ENCODE measurements at places on chromosomes 13 and 19.
A peak's percentile ranks its signal among the peaks of the same experiment; 100 is the strongest.

- no peak for DNase-seq
Measured at GRCh38 chr19:29796173-29796573, 15.6 kb upstream of the CCNE1 start.

- DNase-seq = peak; percentile 66
Measured at GRCh38 chr13:63206461-63206860, 1790.8 kb upstream of the PCDH20 start.

- no peak for DNase-seq
Measured at GRCh38 chr19:23286477-23286876, 36.3 kb upstream of the ZNF724 start.

DNA sequence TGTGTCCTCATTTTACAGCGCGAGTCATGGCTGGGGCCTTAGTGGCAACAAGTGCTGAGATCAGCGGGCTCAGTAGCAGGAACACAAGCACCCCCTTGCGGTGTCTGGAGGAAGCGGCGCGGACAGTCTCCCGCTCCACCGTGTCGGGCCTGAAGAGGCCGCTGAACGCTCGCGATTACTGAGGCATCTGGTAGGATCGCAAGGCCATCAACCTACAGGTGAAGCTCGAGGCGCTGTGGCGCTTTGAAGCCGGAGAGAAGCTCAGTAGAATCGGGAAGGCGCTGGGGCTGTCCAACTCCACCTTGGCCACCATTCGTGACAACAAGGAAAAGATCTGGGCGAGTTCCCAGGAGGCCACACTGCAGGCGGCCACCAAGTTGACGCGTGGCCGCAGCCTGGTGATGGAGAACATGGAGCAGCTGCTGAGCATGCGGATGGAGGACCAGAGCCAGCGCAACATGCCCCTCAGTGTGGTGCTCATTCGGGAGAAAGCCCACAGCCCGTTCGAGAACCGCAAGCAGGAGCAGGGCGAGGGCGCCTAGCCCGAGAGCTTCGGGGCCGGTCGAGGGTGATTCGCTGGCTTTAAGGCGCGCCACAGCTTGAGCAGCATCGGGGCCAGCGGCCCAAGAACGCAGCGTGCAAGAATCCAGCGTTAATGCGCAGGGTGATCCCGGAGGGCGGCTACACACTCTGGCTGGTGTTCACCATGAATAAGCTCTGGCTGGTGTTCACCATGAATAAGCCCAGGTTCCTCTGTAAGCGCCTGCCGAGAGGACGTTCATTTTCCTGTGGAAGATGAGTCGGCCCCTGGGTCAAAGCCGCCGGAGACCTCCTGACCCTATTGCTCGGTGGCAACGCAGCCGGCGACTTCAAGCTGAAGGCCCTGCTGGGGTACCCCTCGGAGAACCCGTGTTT is 8.3 kb upstream of the MZF1 start:
- peak; percentile 85 for DNase-seq

GRCh38 chr13:29125191-29125933 is 305.2 kb downstream of the MTUS2 start:
- DNase-seq = no peak

DNA sequence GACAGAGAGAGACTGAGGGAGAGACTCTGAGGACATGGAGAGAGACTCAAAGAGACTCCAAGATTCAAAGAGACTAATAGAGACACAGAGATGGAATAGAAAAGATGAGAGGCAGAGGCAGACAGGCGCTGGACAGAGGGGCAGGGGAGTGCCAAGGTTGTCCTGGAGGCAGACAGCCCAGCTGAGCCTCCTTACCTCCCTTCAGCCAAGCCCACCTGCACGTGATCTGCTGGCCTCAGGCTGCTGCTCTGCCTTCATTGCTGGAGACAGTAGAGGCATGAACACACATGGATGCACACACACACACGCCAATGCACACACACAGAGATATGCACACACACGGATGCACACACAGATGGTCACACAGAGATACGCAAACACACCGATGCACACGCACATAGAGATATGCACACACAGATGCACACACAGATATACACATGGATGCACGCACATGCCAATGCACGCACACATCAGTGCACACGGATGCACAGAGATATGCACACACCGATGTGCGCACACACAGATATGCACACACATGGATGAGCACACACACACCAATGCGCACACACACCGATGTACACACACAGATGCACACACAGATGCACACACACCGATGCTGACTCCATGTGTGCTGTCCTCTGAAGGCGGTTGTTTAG is 3.3 kb upstream of the F10 start:
- DNase-seq = no peak
